ENCODE measurements at places on chromosomes 3 and 15.

DNA sequence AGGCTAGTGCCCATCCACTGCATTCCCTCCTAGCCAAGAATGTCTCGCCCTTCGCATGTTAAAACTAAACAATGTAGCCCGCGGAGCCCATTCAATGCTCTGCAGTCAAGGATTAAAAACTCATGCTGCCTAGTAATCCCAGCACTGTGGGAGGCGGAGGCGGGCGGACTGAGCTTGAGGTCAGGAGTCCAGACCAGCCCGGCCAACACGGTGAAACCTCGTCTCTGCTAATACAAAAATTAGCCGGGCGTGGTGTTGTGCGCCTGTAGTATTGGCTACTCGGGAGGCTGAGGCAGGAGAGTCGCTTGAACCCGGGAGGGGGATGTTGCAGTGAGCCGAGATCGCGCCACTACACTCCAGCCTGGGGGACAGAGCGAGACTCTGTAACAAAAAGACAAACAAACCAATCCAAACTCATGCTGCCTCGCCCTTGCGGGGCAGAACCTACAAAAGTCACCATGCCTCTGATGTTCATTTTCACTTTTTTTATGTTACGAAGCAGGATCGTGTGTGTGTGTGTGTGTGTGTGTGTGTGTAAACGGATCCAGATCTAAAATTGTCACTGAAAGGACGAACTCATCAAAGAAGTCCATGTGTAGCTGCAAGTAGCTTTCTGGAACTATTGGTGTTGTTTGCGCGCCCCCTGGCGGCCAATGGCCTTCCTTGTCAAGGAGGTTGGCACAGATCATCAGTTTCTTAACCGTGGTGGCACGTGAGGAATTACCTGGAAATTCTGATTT lies 54.8 kb upstream of the SPESP1 start:
- DNase-seq = peak; percentile 68

- DNase-seq = no peak
These were observed 86.6 kb downstream of the SNRK start for GRCh38 chr3:43372809-43373559.

GRCh38 chr3:186427627-186428281 lies 65.7 kb upstream of the DGKG start:
- DNase-seq = no peak

DNA sequence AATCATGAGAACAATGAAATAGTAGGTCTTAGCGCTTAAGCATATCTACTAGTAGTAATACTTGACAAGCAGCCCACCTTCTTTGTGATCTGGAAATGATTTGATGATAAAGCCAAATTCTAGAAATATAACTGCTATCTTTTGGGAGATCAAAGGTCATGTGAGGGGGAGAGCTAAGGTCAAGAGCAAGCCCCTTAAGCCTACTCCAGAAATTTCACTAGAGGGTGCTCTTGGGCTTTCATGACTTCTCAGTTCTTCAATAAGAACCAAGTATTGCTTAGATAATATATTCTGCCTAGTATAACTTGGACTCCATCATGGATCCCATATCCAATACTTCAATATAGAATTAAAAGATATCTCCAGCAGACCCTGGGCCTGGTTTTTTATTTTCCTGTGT lies 319.6 kb downstream of the ZBTB20 start:
- DNase-seq = no peak

DNA sequence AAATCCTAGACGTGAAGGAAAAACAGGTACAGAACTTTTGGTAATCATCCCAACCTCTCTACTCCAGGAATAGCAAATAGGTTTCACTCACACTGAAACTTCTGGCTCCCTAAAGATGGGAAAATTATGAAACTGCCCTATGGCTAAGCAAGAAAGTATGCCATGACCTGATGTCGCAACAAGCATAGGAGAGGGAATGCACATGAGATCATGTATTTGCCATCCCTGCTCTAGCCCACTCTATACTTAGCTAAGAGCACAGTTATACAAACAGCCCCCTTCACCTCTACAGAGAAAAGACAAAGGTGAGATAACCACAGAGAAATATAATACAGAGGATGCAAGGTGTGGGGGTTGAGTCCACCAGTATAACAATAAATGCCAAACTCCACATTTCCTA lies 102.7 kb downstream of the TBC1D5 start:
- peak; percentile 78 for DNase-seq

DNA sequence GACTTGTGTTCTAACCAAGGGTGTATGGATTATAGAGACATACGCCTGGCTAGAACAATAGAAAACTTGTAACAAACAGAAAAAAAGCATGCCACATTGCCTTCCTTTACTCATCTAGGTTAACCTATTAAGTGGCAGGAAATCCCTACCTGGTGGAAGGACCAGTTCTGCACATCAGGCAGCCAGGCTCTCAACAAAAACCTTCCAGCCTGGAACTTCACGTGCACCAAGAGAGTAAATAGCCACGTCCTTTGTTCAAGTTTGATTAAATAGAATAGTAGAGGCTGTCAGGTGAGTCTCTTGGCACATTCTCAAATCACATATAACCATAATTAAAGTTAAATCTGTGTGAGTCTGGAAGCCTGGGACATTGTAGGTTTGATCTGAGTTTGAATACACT lies 85.0 kb upstream of the DPH6 start:
- no peak for DNase-seq

GRCh38 chr3:174700736-174701135 lies 158.4 kb upstream of the NAALADL2 start:
- no peak for DNase-seq

All from fibroblast of skin of left biceps (primary cell).